ENCODE measurements at places on chromosomes 3 and 15.

GRCh38 chr3:107660306-107660976 lies 137.7 kb downstream of the BBX start:
- DNase-seq: no peak

DNA sequence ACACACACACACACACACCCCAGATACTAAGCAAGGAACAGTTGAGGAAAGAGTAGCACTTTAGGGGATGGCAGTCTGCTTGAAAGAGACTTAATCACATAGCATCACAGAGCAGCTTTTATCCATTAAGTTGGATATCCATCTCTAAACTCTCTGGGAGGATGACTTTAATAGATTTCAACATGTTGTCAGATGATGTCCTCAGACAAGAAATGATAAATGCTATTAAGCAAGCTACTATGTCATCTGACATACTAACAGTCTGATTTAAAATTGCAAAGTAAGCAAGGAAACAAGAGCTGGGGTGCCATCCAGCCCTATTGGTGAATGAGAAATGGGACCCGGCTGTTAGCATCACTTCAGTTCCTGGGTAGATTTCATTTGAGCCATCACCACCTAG lies 136.9 kb downstream of the PLCL2 start:
- DNase-seq: no peak

- DNase-seq: no peak
Observed at GRCh38 chr3:89260721-89261120, 153.3 kb downstream of the EPHA3 start.

DNA sequence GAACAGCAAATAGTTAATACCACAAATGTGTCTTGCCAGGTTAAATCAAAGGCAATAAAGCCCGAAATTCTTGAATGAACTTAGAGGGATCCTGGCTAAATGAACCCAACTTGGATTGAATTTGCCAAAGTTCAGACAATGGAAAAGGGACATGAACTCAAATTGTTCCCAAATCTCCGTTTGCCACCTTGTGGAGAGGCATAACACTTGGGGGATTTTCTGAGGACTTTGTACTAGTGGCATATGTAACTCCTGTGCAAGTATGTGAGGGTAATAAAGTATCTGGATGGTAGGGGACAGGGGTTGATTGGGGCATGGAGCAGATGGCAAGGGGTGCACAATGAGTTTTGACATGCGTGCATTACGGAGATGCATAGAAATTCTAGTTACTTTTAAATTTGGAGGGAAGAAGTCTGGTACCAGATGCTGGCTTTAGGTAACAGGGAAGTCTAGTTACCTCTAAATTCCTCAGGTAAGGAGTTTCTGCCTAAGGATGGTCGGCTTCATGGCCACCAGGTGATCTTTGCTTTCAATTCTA lies 1.2 kb upstream of the TCAIM start:
- DNase-seq: no peak

DNA sequence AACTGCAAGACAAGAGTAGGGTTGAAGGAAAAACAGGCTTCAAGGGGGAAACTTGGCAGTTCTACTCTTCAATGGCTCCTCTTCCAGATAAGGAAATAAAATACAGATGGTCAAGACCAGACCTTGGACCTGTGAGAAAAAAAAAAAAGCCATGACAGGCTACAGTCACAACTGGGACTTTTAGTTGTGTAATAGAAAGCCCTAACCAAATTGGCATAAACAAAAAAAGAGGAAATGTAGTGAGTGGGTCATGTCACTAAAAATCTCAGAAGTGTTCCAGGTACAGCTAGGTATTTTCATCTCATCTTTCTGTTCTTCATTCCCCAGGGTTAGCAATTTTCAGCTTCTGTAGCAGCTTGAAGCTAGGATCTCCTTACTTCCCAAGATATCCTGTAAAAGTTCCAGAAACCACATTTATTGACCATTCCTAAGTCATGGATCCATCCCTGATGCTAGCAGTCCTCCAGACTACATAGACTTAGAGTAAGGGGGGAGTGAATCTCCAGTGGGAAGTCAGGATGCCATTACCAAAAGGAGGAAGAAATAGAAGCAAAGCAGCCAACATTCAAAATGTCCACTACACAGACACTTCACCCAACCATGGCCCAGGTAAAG lies 61.0 kb upstream of the CSTA start:
- no peak for DNase-seq

GRCh38 chr3:59540696-59541095 lies 490.9 kb upstream of the CFAP20DC start:
- no peak for DNase-seq

DNA sequence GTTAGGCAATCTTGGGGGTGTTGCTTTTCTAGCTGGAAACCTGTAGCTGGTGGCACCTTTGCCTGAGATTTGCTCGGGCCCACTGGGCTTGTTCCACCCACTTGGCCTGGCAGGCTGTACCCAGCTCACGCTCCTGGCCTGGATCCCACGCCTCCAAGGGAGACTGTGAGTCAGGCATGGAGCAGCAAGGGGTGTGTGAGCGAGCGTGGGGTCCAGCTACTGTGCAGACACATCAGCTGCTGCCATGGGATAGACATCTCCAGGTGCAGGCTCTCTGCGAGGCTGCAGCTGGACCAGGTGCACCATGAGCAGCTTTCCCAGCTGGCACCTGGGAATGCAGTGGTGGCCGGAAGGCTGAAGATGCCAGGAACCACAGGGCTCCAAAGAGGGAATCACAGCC lies 36.0 kb downstream of the NR1D2 start:
- no peak for DNase-seq

- DNase-seq: no peak
Observed at GRCh38 chr15:65836665-65837064, 32.6 kb upstream of the RAB11A start.

- no peak for DNase-seq
Observed at GRCh38 chr15:42108189-42108588, 13.8 kb upstream of the PLA2G4D start.

DNA sequence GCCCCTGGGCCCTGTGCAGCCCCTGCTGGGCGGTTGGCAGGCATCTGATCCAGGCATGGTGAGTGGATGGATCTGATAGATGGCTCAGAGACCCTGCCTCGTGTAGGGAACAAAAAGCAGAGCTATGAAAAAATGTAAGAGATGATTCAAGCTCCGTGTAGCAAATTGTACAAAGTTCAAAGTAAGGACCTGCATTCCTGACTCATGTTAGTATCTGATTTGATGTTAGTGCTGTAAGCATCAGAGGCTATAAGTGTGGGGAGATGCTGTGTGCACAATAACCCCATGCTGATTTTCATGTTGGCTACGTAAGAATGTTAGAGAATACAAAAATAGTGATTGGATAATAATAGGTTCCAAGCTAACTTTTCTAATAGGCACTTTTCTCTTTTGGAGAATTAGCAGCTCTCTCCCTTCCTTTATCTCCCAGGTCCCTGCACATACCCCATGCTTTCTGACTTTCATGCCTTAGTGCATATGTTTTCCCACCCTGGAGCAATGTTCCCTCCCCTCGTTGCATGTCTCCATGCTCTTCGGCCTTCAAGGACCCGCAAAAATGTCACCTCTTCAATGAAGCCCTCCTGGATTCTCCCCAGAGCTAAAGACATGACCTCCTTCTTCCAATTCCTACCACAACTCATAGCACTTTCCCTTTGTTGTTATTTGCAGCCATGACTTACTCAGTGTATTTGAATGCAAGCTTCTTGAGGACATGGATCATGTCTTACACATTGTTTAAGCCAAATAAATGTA lies 1.6 kb downstream of the CCR9 start:
- no peak for DNase-seq

DNA sequence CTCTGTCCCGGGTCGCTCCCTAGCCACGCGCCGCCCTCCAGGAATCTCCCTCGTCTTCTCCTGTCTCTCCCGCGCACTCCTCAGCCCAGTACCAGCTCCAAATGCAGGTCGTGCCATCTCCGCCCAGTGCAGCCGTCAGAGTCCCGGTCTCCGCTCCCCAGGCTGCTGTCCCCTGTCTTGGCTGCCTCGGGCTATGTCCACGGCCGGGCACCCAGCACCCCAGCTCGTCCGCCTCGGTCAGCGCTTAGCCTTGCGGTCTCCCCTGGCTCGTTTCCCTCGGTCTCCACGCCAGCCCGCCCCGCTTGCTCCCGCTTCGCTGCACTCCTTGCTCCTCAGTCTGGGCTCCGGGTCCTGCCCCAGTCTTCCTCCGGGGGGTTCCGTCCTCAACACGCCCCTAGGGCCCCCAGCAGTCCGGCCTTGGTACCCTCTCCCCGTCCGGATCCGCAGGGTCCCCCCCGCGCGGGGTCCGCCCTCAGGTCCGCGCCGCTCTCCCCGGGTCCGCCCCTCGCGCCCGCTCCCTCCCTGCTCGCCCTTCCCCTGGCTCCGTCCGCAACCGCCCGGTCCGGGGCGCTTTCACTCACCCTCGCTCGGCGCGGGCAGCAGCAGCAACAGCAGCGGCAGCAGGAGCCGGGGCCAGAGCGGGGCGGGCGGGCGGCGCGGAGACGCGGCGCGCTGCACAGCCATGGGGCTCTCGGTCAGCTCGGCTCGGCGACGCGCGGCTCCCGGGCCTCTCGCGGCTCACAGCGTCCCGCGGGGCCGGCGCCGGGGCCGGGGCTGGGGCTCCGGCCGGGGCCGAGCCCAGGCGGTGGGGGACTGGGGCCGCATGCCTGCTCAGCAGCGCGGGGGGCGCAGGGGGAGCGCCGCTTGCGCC lies 462 bp downstream of the IGDCC3 start:
- DNase-seq: no peak

DNA sequence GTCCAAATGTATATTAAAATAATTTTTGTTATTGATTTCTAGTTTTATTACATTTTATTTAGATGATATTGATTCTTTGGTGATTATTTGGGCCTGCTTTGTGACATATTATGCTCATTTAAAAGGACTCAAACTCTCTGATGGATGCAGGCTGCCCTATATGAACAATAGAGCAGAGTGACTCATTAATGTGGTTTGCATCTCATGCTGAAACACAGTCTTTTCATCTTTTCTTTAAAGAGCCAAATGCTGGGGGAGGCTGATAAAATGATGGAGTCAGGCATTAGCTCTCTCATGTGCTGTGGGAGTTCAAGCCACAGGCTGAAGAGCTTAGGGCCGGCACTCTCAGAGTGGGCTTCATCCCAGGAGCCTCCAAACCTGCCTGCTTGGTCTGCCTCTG lies 7.2 kb downstream of the PLA1A start:
- no peak for DNase-seq

DNA sequence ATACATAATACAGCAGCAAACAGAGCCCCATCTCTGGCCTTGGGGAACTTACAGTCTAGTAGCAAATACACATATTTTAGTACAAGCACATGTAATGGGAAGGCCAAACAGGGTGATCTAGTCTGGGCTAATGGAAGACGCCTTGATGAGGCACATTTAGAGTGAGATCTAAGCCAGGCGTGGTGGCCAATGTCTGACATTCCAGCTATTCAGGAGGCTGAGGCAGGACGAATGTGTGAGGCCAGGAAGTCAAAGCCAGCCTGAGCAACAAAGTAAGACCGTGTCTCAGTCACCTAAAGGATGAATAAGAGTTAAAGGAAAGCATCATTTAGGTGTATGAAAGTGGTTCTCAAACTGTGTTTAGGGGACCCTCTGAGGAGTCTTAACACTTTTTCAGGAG lies 291.9 kb downstream of the MAGI1 start:
- no peak for DNase-seq

GRCh38 chr15:63284335-63284734 lies 6.9 kb downstream of the APH1B start:
- no peak for DNase-seq

DNA sequence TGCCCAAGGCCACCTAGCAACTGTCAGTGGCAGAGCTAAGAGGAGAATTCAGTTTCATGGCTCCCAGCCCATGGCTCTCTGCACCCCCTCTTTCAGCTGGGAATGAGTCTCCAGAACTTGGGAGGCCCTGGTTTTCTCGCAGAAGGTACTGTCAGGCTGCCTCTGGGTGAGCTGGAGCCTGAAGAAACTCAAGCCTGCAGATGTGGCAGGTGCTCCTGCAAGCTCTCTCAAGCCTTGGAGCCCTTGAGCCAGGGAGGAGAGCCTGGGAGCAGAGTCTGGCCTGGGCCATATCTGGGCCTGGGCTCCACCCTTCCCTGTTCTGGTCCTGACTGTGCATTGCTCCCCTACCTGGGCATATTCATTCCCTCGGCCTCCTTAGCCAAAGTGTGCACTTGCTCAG lies 74.4 kb upstream of the TLE3 start:
- DNase-seq: no peak

- DNase-seq: no peak
Observed at GRCh38 chr15:68601206-68602197, 22.7 kb downstream of the CORO2B start.

- no peak for DNase-seq
Observed at GRCh38 chr15:84868037-84868880, 16.2 kb upstream of the SLC28A1 start.

DNA sequence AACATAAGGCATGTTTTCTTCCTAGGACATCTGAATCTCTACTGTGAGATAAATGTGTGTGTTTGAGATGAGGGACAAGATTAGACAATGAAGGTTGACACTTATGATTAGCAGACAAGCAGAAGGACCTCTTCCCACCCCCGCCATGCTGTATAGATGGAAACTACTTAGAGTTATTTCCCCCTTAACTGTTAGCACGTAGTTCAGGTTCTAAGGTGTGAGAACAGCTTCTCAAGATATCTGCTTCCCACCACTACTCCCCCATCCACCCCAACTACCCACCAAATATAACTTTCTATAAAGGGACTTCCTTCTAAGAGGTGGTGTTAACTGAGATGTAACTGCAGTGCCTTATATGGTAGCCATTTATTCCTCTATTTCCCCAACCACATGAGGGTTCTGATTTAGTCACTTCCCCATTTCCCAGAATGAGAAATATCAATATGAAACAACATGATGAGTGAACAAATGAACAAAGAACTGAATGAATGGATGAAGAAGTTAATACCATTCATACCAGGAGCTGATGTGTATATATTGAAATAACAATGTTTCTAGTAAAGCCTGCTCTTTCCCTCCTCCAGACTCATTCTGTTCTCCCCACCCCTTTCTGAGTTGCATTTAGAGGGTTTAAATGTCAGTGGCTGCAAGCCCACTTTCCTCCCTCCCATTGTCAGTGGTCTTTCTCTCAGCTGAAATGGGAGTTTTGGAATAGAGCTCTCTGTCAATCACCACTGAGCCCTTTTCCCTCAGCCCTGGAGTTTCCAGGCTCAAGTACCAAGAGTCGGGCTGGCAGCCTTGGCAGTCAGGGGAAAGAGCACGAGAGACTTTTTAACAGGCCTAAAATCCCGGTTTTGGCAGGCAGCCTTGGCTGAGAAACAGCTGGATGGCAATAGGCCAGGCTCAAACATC lies 7.7 kb upstream of the RFTN1 start:
- DNase-seq: no peak

DNA sequence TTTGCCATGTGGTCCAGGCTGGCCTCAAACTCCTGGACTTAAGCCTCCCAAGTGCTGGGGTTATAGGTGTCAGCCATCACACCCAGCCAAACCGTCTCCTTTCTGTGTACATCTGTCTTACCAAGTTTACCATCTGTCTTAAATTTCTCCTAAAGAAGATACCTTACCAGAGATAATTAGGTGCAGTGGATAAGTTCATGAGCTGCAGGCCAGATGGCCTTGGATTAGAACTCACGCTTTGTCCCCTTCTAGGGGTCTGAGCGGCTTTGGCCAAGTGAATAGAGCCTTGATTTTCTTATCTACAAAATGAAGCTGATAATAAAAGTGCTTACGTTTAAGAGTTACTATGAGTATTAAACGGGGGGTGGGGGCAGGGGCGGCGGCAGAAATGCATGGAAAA lies 103.9 kb downstream of the SUCLG2 start:
- DNase-seq: no peak

Measured in activated T-helper 1 cell treated with anti-CD3 and anti-CD28 coated beads, Interleukin-2, amount 50 U/mL, for 16 hours (primary cell).